ENCODE measurements at places on chromosomes 3 and 15.

DNA sequence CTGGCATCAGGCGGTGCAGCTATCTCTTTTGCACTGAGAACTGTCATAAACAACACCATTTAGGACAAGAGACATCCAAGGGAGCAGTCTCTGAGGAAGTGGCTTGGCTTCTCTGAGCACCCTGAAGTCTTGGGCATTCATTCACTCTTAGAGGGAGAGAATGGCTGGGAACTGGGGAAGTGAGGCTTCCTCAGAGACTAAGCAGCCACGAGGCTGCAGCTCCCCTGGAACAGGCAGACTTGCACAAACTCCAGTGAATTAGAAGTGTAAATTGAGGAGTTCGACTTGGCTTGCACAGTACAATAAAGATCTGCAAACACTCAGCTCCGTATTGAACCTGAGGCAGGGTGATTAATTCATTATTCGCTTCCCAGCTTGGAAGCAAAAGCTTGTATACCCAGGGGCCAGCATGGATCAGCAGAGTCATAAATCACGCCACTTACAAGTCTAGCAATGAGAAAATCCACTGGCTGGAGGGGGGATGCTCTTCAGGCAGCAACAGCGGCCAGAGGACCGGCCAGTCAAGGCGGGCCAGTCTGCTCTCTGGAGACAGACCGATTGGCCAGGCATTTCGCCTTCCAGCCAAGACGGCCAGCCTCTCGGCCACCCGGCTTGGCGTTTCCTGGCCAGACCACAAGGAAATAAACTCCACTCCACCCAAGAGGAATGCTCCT is 118.8 kb upstream of the ADPGK start:
- DNase-seq = peak; percentile 72

DNA sequence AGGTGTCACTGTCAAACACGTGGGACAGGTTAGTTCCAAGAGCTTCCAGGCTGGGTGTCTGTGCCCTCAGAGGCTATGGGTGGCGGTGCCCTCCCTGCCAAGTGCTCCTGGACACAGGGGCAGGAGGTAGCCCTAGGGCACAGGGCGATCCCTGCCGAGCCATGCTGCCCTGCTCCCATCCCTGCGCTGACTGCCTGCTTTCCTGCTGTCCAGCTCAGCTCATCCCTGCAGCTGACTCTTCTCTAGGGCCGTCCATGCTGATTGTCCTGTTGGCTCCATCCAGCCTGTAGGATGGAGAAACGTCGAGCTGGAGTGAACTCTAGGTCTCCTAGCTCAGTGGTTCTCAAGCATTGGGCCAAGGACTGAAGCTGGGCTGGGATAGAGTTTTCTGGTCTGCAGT is 3.7 kb downstream of the PDIA5 start:
- DNase-seq = no peak

DNA sequence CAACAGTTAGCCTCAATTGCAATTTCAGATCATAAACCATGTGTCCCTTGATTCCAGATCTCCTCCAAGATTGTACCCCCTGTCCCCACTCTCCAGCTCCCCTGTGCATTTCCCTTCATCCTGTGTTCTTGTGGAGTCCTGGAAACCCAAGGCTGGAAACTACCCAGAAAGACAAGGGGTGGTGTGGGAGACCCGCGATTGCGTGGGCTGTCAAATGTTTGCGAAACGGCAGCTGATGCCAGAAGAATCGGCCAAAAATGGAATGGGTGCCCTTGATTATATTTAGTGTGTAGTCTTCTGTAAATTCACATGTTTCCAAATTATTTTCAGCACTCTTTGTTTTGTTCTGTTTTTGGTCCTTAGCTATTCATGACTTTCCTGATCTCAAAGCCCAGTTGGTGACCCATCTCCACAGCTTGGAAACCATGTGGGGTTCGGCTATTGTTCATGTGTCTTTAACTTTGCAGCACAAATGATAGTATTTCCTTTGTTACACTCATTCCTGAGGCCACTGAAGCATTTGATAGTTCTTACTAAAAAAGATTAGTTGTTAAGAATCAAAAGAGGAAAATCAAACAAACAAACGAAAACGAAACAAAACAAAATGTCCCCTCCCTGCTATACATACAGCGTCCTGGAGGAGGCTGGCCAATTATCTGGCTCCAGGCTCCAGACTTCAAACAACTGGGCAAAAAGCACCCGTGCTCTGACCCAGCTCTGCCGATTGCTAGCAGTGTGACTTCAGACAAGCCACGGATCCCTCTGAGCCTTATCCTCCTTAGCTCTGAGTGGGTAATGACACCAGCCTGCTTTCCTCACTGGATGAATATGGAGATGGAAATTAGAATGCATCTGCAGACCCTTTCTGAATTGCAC is 120.9 kb downstream of the CACNA2D3 start:
- DNase-seq = no peak

- DNase-seq = no peak
These were observed 130.1 kb downstream of the IGF1R start for GRCh38 chr15:98778263-98778959.

DNA sequence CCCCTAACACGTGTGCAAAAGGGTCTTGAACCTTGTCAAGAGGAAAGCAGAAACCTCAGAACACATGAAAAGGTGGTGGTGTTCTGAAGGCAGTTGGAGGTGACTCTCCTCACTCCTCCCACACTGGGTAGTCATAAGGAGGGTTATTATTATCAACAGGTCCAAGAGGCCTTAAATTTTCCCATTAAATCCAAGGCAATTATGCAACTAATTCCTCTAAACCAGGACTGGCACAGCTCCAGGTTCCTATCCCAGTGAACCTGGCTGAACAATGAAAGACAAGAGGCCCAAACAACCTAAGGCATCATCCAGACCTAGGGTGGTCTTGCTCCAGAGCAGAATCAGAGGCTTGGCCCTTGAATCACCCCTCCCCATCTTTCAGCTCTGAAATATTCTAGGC is 15.0 kb downstream of the MYLK start:
- no peak for DNase-seq

- no peak for DNase-seq
These were observed 10.3 kb downstream of the TM4SF1 start for GRCh38 chr3:149366941-149367840.

- DNase-seq = no peak
These were observed 224.1 kb upstream of the IL12A start for GRCh38 chr3:159764490-159765029.

GRCh38 chr3:71482771-71483170 is 100.8 kb downstream of the FOXP1 start:
- no peak for DNase-seq

GRCh38 chr3:191192941-191193340 is 6.1 kb upstream of the OSTN start:
- no peak for DNase-seq

DNA sequence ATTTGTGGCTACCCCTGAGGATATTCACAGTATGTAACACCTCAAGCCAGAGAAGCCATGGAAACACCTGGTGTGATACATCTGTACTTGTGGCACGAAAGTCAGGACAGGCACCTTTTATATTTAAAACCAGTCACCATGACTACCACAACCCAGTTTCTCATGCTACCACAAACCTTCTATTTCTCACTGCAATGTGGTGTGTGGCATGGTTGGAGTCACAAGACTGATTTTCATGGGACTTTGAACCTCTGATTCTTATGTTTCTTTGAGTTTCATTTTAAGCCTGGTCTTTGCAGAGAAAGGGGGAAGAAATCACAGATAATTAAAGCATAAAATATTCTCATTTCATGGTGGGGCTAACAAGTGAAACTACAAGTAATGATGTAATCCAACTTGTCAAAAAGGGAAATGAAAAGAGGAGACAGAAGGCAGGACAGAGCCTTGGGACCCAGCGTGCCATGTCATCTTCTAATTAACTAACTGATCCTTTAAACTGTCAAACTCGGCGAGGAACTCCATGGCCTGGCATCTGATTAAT is 175.9 kb downstream of the PDZRN3 start:
- DNase-seq = no peak

- no peak for DNase-seq
These were observed 214.6 kb downstream of the KCNAB1 start for GRCh38 chr3:156334841-156335545.

Measured in left cardiac atrium (tissue), 4 donors.